ENCODE measurements at places on chromosomes 3 and 15.

- no peak for DNase-seq
These were observed 560.1 kb downstream of the MCTP2 start for GRCh38 chr15:94791510-94791909.

GRCh38 chr3:144652573-144652972, 681.0 kb downstream of the DIPK2A start:
- DNase-seq = no peak

- DNase-seq = peak; percentile 43
These were observed 4.4 kb upstream of the CD200R1 start for GRCh38 chr3:112979244-112979832.

- no peak for DNase-seq
These were observed 93.4 kb downstream of the CHSY1 start for GRCh38 chr15:101158166-101159095.

- no peak for DNase-seq
These were observed 56.9 kb downstream of the ROPN1B start for GRCh38 chr3:126025862-126026261.

- peak; percentile 42 for DNase-seq
These were observed 1.0 kb downstream of the KLHL18 start for GRCh38 chr3:47283591-47284364.

- no peak for DNase-seq
These were observed 169.1 kb downstream of the GAP43 start for GRCh38 chr3:115792206-115792955.

GRCh38 chr15:25327686-25328085, 111.1 kb downstream of the UBE3A start:
- DNase-seq = no peak

DNA sequence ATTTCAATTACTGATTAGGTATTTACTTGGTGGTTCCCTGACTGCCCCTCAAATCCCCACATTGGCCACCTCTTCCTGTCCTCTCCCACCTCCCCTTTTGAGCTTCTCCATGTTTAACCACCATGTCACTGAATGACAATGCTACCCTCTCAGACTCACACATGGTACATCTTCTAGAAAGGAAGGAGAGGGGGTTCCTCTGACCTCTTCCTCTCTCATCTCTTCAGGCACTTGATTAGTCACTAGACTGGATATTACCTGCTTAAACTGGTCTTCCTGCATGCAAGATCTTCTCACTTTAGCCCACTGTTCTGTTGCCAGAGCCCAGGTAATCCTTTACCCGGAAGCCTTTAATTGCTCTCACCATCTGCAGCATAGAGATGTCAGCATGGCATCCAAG, 64.9 kb downstream of the DIPK2A start:
- DNase-seq = no peak

- DNase-seq = no peak
These were observed 16.9 kb upstream of the FGD5 start for GRCh38 chr3:14801668-14802380.

- no peak for DNase-seq
These were observed 9.5 kb downstream of the MYL3 start for GRCh38 chr3:46853441-46854415.

Data from RKO (cell line).